ENCODE measurements at places on chromosomes 13 and 19.

DNA sequence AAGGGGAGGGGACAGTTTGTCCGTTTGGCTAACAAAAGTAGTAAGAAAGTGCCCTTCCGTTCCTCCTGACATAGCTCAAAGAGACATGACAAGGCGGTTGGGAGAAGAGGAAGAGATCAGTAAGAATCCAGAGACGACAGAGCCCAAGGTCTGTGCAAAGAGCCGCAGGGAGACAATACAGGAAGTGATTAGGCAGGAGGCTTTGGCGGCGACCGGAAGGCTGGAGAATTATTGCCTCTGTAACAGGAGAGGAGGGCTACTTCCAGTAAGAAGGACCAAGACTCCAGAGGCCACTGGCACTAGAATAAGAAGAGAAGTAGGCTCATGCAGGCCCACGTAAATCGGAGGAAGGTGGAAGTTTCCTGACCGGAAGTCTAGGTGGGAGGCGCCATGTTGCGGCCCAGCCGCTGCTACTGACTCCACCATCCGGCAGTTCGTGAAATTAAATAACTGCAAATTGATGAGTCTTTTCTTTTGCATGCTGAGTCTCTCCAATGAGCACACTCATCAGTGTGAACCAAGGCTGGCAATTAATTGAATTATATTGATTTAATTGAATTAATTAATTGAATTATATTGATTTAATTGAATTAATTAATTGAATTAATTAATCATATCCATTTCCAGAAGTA lies 9.9 kb downstream of the RFX2 start:
- no peak for DNase-seq

- no peak for DNase-seq
Measured at GRCh38 chr13:41837629-41838028, 123.3 kb downstream of the VWA8 start.

DNA sequence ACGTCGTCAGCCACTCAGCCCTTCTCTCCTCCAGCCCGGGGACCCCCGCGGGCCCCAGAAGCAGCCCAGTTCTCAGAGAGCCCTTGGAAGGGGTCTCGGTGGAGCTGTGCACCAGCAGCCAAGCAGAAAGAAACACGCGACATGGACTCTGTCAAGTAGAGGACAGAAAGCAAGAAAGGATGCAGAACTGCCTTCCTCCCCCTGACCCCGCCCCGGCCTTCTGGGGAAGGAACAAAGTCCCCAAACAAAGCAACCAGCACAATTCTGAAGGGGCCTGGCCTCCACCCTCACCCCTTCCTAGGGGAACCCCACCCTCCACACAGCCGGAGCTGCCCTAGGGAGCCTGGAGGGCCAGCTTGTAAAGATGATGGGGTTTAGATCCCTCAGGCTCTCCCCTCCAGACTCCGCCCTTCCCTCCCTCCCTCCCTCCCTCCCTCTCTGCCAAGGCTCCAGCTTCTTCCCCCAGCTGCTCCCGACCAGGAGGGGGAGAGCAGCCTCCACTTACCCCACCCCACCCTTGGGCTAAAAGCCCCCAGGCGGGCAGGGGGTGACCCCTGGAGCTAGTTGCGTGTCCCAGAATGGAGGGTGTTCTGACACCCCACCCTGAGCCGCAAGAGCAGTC lies 7.8 kb downstream of the LYL1 start:
- DNase-seq: no peak

DNA sequence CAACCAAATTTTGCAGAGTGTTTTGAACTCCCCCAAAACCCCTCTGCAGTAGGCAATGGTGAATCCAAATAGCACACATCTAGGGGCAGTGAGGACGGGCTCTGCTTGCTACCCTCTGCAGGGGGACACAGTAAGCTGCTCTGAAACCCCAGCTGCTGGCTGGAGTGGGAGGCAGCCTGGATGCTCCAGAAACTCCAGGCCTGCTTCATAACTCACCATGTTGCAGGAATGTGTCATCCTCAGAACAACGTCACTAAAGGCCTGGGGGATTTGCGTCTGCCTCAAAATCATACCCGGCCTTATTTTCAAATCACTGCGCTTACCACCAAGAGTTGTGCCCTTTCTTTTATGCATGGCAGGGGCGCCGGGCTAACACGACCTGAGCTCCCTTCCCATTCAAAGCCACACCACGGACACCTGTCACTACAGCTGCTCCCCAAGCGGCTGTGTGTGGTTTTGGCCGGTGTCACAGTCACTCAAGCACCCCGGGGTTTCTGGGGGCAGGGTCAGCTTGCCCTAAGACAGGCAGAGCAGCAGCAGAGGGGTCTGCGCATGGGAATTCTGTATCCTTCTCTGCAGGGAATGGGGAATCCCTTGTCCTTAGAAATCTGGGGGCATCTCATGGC lies 93.9 kb downstream of the TSHZ3 start:
- no peak for DNase-seq

Measured in SHP77 treated with DMSO at 0.1 percent for 48 hours (cell line).